HepG2 (cell line): ENCODE measurements at places on chromosomes 16 and 17.

- H3K27ac ChIP-seq, result no peak overlapping the region
- H3K36me3 ChIP-seq, result no peaks in the 10 kb centered on the region
- peak; percentile 70 for DNase-seq
- H3K4me3 ChIP-seq, result no peak overlapping the region
- H3K4me1 ChIP-seq, result peaks cover 67% of the 10 kb centered on the region
Observed at GRCh38 chr16:88924834-88925539, 52.0 kb downstream of the CBFA2T3 start.

- peaks cover 8% of the 10 kb centered on the region for H3K4me1 ChIP-seq
- H3K27ac ChIP-seq, result no peak overlapping the region
- no peak for DNase-seq
- H3K36me3 ChIP-seq, result no peaks in the 10 kb centered on the region
Observed at GRCh38 chr16:80938004-80938878, 68.4 kb downstream of the CMC2 start.

DNA sequence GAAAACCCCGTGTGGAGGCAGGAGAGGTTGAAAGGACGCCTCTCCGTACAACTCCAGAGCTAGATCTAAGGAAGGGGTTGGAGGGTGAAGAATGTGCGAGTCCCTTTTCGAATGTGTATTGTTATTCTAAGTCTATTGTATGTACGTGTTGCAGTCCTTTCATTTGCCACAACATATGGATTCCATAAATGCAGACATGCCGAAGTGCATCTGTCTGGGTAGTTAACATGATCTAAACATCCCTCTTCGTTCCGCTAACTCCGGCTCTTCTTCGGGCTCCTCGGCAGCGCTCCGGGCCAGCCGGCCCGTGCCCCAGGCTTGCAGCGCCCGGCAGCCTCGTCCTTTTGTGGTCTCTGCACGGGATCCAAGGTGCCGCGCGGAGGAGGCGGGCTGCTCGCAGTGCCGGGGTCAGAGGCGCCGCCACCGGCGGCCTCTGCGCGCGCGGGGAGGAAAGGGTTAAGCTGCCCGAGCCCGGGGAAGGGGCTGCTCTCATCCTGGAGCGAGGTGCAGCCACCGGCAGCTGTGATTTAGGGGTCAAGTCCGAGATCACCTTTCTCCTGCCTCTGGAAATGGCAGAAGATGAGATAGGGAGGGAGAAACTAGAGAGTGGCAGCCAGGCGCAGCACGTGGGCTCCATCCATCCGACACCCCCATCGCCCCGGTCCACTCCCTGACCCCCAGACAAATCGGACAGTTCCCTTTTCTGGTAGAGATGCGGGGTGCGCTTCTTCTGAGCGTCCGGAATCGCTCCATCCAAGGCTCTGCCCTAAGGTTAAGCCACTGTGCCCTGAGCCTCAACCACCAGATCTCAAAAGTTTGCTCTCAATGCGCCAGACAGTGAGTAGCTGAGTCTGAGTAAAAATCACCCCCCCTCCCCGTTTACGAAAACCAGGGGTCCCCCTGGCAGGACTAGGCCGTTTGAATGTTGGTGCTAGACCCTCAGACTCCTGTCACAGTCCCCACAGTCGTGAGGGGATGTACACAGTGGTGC, 15.1 kb upstream of the ZFHX3 start:
- no peaks in the 10 kb centered on the region for H3K36me3 ChIP-seq
- no peak overlapping the region for H3K27ac ChIP-seq
- no peaks in the 10 kb centered on the region for H3K27me3 ChIP-seq
- no peak for DNase-seq
- no peak overlapping the region for H3K4me3 ChIP-seq
- H3K4me1 ChIP-seq, result peaks cover 60% of the 10 kb centered on the region

DNA sequence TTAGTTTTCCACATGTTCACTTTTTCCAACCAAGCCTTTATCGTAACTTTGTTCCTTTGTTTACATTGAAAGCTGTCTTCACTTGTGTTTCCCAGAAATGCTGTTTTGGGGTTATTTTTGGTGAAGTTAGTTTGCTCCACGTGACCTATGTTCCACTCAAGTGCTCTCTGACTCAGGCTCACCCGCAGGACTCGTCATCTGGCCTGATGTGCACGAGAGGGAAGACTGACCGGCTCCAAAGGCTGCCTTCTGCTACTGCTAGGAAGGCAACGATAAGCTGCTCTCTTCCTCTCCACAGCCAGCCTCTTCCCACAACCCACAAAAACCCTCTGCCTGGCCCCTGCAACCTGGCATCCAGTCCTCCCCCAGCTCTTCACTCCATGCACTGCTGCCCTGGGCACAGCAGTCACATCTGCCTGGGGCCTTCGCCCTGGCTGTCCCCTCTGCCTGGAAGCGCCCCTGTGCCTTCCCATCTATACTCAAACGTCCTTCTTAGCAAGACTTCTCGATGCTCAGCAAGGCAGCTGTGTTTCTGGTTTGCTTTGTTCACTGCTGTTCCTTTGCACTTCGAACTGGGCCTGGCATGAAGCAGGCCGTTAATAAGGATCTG, 28.0 kb downstream of the ZCCHC14 start:
- peaks cover 3% of the 10 kb centered on the region; the same call in 1 of the 2 replicates for H3K36me3 ChIP-seq
- peak overlapping the region; percentile 55 for H3K27ac ChIP-seq
- H3K4me3 ChIP-seq, result peak overlapping the region; percentile 39
- no peaks in the 10 kb centered on the region for H3K27me3 ChIP-seq

DNA sequence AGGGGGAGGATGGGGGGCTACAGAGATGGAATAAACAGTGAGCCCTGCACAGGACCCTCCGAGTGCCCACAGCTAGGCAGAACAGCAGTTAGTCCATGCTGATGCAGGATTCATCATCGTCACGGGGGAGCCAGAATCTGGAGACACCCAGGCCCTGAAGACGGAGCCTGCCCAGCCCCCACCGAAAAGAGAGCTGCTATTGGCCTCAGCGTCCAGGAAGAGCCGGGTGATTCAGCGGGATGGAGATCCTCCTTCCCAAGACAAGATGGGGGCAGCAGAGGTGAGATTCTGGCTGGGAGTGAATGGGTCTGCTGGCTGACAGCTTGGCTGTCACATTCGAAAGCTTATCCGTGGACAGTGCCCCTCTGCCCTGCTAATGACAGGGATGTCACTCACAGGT, 133.6 kb upstream of the CRHR1 start:
- no peaks in the 10 kb centered on the region for H3K36me3 ChIP-seq
- H3K27ac ChIP-seq, result no peak overlapping the region
- H3K4me1 ChIP-seq, result peaks cover 18% of the 10 kb centered on the region
- H3K27me3 ChIP-seq, result peaks cover 56% of the 10 kb centered on the region
- no peak for DNase-seq

- H3K27ac ChIP-seq, result peak overlapping the region; percentile 88
- no peak for DNase-seq
- peaks cover 38% of the 10 kb centered on the region for H3K4me1 ChIP-seq
- H3K27me3 ChIP-seq, result no peaks in the 10 kb centered on the region
- H3K4me3 ChIP-seq, result peak overlapping the region; percentile 77
Observed at GRCh38 chr16:720447-720989, 428 bp upstream of the ANTKMT start.

GRCh38 chr17:21452377-21453143, 76.4 kb downstream of the KCNJ12 start:
- H3K27me3 ChIP-seq, result peaks cover 1% of the 10 kb centered on the region; the same call in 1 of the 2 replicates
- DNase-seq, result peak; percentile 13
- no peak overlapping the region; the same call in 1 of the 2 replicates for H3K4me3 ChIP-seq
- no peak overlapping the region for H3K27ac ChIP-seq
- peaks cover 5% of the 10 kb centered on the region; the same call in 1 of the 2 replicates for H3K4me1 ChIP-seq

DNA sequence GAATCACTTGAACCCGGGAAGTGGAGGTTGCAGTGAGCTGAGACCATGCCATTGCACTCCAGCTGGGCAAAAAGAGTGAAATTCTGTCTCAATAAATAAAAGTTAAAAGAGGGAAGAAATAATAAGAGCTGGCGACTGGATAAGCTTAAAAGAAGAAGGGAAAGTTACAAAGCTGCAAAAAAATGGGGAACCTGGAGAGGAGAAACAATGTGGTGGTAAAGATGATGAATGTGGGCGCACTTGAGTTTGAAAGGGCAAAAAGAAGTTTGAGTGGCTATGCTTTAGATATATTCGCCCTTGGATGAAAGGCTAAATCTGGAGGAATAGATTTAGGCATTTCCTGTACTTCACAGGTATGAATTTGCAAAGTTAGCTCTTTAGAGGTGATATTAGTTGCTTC, 53.0 kb upstream of the YPEL2 start:
- H3K27me3 ChIP-seq, result no peaks in the 10 kb centered on the region; the same call in 1 of the 2 replicates
- peaks cover 9% of the 10 kb centered on the region for H3K4me1 ChIP-seq
- no peak overlapping the region for H3K4me3 ChIP-seq
